ENCODE measurements at places on chromosomes 6 and 20.

GRCh38 chr6:30749554-30750378 lies 5.4 kb upstream of the IER3 start:
- DNase-seq: no peak

GRCh38 chr6:106334646-106335448 lies 9.3 kb upstream of the ATG5 start:
- DNase-seq: peak; percentile 39

GRCh38 chr20:59765599-59766177 lies 161.3 kb downstream of the PHACTR3 start:
- no peak for DNase-seq

DNA sequence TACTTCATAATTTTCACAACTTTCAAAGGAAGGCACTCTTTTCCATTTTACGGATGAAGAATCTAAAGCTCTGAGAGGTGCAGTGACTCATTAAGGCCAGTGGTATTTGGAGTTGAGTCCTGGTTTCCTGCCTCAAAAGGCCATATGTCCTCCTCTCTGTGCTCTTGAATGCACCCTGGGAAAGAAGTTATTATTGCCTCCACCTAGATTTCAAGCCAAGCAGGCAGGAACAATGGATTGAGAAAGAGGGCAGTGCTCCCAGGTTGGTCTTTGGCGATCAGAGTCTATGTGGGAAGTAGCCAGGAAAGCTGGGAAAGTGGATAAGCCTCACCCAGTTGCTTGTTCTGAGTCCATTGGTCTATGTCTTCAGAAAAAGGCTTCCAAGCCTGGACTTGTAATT lies 165.0 kb downstream of the MAFB start:
- DNase-seq: no peak

- no peak for DNase-seq
These were observed 452.1 kb upstream of the PLCB4 start for GRCh38 chr20:8616792-8617191.

DNA sequence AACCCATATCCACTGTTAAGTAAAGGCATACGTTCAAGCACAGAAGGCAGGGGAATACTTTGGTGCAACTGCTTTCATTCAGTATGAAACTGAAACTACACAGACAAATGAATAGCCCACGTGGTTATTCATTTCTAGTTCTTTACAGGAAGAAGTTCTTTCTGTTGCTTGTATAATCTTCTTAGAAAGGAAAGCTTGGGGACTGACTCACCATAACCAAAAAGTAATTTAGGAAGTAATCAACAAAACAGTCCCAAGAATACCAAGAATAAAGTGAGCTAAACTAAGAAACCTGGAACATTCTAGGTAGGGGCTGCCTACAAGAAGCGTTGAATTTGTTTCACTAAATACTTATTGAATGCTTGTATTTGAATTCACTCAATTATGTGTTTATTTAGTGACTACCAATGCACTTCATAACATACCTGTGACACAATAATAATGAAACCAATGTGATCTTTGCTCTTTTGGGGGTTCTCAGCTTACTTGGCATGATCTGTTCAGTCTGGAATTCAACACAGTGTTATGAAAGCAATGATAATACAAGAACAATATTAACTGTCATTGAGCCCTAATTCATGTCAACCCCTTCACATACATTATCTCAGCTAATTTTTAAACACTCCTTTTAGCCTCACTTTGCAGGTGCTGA lies 25.1 kb upstream of the KIAA0408 start:
- no peak for DNase-seq

GRCh38 chr20:47598911-47599744 lies 97.4 kb downstream of the NCOA3 start:
- DNase-seq: no peak

DNA sequence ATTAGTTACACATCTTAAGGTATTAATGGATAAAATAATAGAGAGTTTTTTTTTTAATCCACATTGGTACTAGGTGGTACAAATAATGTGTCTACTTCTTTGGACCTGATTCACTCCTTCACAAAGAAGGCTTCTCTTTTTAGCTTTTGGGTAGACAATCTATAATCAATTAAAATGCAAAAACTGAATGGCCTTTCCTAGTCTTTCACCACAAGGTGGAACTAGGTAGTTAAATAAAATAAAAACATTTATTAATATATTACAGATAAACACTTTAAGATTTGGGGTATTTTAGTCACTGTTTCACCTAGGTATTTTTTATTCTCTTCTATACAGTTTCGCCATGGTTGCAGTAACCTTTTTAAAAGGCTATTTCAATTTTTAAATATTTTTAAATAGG lies 68.3 kb upstream of the DST start:
- no peak for DNase-seq

- DNase-seq: no peak
These were observed 90.5 kb upstream of the EYA2 start for GRCh38 chr20:46804126-46804525.

DNA sequence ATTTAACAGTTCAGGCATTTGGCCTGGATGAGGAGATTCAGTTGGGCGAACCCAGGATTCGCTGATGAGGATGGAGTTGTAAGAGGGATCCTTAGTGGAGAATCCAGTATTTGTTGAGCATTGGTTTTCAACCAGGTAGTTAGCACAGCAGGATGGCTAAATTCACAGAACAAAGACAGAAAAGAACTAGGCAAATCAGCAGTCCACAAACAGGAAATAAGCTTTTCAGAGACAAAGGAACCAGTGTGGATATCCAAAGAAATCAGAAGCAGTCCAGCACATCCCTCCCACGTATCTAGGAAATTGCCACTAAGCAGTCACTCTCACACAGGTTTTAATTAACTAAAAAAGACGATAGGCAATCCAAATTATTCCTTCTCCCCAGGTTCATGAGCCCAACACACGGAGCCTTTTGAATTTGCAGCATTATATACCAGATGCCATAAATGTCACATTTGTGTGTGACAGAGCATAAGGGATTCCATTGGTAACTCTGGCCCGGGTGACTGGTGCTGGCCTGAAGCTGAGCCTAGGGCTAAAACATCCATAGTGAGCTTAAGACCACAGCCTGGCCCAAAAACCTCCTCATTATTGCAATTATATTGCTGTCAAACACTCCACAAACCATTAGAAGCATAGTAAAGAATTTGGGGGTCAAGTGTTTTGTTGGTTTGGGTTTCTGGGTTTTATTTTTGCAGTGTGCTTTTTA lies 131.5 kb downstream of the SOBP start:
- no peak for DNase-seq

DNA sequence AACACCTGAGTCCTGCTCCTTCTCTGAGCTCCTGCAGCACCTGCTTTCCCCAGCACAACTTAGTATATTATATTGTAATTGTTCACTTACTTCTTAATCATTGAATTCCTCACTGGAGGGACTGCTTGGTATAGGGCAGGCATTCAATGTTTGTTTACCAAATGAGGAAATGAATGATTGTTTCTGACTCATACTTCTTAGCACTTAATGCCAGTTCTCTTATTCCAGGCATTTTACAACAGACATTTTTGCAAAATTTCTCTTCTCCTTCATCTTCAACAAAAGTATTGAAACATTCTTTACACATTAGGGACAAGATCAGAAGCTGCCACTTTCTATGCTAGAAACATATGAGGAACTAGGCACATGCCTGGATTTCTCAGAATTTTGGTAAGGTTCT lies 119.4 kb downstream of the TBX18 start:
- DNase-seq: no peak

DNA sequence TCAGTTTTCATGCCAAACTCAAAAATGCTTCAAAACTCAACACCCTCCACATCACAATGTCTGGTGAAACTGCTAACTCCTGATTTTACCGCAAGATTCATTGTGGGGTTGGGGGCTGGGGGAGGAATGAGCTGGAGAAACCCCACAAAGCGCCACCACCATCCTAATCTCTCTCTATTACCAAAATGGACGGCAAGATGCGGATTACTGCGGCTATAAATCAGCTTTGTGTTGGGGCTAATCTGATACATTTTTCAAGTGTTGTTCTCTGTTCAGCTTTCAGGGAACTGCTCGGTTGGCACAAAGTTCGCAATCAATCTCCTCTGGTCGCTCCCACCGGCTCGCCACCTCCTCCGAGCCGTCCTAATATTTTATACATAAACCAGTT lies 83.7 kb downstream of the TMEM242 start:
- no peak for DNase-seq

- DNase-seq: no peak
These were observed 49.9 kb downstream of the TGM2 start for GRCh38 chr20:38115205-38115604.

DNA sequence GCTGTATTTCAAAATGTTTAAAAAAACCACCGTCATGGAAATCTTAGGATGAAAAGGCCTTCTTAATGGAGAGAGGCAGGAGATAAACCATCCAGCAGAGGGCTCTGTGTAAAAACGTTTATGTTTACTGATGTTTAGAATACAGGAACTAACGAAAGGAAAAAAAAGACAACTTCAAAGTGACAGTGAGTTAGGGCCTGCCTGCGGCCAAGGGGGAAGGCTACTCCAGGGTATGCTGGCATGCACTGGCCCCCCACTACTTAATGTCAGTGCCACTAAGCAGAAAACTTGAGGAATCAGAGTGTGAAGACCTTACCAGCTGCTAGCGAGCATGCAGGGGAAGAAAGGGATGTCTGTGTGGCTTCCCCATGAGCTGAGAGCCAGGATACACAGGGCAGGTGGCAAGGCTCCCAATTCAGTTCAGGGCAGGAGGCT lies 47.7 kb downstream of the AKAP7 start:
- no peak for DNase-seq

DNA sequence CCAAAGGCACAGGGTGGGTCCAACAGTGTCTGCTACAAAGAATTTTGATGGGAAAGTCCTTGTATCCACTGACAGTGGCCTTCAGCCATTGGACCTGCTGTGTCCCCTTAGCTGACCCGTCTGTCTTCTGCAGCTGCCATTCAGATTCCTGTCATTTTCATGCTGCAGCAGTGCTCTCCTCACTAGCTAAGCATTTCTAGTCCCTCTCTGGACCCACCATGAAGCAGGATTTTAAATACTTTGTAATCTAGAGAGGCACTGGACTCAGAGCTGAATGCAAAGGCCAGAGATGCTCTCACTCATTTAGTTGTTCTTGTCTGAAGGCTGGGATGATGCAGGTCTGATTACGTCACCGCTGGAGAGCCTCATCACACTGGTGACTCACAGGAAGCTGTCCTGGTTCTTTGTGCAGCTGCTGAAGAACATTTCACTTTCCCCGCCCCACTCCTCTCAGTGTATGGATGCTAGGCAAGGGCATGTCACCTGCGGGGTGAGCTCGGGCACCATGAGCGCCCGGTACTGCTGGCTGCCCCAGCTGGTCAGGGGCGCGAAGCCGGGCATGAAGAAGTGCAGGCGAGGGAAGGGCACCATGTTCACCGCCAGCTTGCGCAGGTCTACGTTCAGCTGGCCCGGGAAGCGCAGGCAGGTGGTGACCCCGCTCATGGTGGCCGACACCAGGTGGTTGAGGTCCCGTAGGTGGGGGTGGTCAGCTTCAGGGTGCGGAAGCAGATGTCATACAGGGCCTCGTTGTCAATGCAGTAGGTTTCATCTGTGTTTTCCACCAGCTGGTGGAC lies 19.4 kb upstream of the TUBB2A start:
- DNase-seq: peak; percentile 23

- no peak for DNase-seq
These were observed 76.1 kb upstream of the ATXN1 start for GRCh38 chr6:16837217-16837972.

DNA sequence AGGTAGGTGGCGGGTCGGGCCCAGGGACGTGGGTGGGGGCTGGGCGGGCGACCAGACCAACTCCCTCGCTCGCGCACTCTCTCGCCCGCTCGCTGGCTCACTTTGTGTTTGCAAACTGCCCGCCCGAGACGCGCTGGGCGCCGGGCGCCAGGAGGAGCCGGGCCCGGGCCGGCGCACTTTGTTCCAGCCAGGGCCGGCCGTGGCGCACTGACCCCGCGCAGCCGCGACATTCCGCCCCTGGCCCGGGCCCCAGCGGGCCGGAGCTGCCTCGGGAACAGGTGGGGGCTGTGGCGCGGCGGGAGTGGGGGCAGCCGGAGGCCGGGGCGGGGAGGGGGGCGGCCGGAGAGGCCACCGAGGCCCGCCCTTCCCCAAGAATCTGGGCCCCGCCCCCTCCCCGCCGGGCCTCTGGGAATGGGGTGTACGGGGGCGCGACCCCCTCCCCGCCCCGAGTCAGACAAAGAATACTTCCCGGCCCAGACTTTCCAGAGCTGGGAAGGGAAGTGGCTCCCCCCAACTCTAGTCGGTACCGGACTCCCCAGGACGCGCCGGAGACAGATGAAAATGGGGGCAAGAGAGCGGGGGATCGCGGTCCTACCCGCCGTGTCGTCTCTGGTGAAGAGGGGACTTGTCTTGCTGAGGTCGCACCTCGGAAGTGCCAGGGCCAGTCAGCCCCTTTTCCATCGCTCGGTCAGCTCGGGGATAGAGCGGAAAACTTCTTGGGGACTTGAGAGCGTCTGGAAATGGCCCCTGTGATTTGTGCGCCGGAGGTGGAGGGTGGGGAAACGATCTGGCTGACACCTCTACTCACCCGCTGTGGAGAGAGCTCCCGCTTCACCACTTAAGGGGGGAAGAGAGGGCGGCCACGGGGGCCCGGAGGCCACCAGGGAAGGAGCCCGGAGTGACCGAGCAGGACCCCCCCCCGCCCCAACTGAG lies 951 bp downstream of the FOXP4 start:
- DNase-seq: no peak

GRCh38 chr6:133964052-133964451 lies 11.0 kb downstream of the TBPL1 start:
- DNase-seq: no peak

GRCh38 chr6:168735268-168735949 lies 294.4 kb downstream of the SMOC2 start:
- DNase-seq: no peak

GRCh38 chr6:168664956-168665355 lies 224.0 kb downstream of the SMOC2 start:
- DNase-seq: no peak
